HuH-7 (cell line): ENCODE measurements at places on chromosomes 1 and 21.

GRCh38 chr1:183942933-183943693 is 94.4 kb downstream of the COLGALT2 start:
- DNase-seq: no peak

GRCh38 chr1:58608945-58609344 is 31.9 kb upstream of the TACSTD2 start:
- DNase-seq: no peak

- no peak for DNase-seq
Observed at GRCh38 chr1:84619383-84620102, 45.3 kb upstream of the CTBS start.

- no peak for DNase-seq
Observed at GRCh38 chr1:78045563-78045925, 222 bp upstream of the GIPC2 start.

GRCh38 chr1:186859995-186860394 is 31.2 kb downstream of the PLA2G4A start:
- no peak for DNase-seq
